Fibroblast of skin of left quadriceps (primary cell): ENCODE measurements at places on chromosomes 5 and 9.

DNA sequence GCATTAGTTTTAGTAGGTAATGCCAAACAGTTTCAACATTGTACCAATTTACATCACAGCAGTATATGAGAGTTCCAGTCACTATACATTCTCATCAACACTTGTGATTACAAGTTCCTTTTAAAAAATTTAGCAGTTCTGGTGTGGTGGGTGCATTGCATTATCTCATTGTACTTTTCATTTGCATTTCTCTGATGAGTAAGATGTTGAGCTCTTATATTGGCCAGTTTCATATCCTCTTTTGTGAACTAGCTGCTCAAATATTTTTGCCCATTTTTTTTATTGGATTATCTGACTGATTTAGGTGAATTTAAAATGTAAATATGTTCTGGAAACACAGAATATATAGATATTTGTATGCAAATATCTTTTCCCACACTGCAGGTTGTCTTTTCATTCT is 160.9 kb upstream of the NR3C1 start:
- no peak for DNase-seq

GRCh38 chr5:107876261-107876660 is 205.5 kb upstream of the EFNA5 start:
- DNase-seq: no peak

GRCh38 chr5:32526810-32527209 is 58.5 kb upstream of the SUB1 start:
- DNase-seq: no peak

DNA sequence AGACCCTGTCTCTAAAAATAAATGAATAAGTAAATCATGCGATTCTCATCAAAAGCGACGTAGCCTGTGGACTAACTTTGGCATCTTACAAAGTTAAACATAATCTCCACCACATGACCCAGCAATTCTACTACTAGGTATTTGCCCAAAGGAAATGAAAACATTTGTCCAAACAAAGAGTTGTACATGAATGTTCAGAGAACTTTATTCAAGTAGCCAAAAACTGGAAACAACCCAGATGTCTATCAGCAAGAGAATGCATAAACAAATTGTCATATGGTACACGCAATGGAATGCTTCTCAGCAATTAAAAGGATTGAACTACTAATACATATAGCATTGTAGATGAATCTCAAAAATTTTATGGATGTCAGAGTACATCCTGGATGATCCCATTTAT is 82.6 kb downstream of the ADRB2 start:
- peak; percentile 78 for DNase-seq

GRCh38 chr5:139137697-139138096 is 60.5 kb downstream of the SIL1 start:
- DNase-seq: no peak

DNA sequence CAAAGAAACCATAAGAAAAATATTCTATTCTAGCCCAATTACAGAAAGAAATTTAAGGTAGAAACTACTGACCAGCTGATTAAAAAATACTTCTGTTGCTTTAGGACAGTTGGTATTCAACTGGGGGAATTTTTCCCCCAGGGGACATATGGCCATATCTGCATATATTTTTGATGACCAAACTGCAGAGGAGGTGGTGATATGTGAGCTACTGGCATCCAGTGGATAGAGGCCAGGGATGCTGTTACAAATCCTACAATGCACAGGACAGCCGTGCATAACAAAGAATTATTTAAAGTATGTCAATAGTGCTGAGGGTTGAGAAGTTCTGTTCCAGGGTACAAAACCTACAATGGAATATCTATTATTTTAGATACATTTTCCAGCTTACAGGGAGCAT is 24.0 kb downstream of the ZFR start:
- DNase-seq: no peak

- DNase-seq: no peak
Observed at GRCh38 chr5:132663771-132664695, 6.1 kb downstream of the IL13 start.

- no peak for DNase-seq
Observed at GRCh38 chr9:89532944-89533343, 35.0 kb upstream of the SEMA4D start.

GRCh38 chr5:103010168-103010567 is 109.8 kb downstream of the GIN1 start:
- DNase-seq: no peak

- DNase-seq: no peak
Observed at GRCh38 chr5:72558046-72558336, 50.8 kb upstream of the ZNF366 start.

DNA sequence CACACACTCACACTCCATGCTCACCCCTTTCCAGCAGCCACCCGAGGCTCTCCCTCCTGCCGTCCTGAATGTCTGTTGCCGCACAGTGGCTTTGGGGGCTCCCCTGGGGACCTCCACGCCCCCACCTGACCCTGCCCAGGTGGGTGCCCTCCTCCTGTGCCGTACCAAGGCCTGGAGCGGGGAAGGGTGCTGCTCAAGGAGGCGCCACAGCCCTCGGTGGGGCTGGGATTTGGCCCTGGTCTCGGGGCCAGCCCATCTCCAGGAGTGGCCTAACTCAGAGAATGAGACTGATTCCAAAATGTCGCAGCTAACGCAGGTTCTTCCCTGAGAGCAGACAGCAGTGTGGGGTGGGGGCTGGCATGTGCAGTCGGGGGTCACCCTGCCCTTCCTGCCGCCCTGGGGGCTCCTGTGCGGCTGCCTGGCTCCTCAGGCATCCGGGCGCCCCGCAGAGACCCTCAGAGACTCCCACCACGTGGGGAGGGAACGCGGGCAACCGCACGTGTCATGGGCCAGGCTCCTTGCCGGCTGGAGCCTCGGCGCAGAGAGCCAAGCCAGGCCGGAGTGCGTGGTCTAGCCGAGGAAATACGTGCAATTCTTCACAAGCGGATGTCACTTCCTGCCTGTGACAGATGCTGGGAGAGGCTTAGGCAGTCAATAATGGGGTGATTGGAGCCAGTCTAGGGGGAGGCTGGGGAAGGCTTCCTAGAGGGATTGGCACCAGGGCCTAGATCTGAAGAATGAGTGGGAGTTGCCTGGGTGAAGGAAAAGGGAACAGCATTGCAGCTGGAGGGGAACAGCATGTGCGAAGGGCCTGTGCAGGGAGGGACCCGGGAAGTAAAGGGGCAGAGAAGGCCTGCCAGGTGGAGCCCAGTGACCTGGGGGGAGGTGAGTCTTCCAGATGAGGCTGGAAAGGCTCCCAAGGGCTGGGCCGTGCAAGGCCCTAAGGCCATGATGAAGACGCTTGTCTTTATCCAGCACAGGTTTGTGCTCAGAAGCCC is 44.1 kb downstream of the C9orf50 start:
- peak; percentile 61 for DNase-seq

GRCh38 chr9:88781628-88782391 is 209.5 kb upstream of the S1PR3 start:
- DNase-seq: peak; percentile 46

DNA sequence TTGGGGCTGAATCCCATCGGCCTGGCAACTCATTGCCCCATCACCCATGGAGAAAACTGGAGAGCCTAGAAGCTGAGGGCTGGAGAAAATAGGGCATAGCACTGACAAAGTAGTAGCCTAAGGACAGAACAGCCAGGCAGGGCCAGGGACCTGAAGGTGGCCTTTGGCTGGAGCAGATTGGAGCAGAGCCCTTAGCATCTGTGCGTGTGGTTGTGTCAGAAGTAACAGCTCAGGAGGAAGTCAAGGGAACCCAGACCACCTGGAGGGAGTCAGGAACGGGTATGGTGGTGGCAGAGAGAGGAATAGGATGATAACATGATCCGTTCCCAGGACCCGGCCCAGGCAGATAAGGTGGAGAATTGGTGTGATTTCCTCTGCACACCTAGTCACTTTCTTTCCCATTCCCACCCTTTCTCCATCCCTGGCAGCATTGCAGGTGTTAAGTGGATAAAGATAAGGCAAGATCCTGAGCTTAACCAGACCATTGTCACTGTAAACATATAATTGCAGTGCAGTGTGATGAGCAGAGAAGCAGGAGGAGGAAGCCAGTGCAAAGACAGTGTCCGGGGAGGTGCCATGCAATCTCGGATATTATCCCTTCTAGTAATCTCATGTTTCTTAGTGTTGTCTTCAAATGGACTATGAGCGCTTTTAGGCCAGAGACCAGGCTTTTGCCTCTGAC is 67.0 kb downstream of the NDFIP1 start:
- no peak for DNase-seq

DNA sequence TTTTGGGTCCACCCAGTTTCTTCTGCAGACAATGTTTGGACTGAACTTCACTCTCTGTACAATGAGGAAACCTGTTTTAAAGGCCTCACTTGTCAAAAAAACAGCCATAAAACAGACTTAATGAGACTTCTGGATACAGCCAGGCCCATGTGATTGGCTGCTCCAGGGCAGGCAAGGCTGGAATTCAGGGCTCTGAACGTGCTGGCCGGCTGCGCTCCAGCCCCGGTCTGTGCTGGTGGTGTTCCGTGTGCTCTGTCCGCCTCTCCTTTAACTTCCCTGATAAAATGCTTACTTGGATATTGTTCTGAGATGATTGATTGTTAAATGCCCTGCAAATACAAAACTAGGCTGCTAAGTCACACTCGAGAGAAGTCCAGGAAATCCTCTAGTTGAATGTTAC is 131.2 kb upstream of the KLF4 start:
- no peak for DNase-seq

GRCh38 chr5:179233909-179234562 is 111.2 kb downstream of the ADAMTS2 start:
- DNase-seq: no peak

DNA sequence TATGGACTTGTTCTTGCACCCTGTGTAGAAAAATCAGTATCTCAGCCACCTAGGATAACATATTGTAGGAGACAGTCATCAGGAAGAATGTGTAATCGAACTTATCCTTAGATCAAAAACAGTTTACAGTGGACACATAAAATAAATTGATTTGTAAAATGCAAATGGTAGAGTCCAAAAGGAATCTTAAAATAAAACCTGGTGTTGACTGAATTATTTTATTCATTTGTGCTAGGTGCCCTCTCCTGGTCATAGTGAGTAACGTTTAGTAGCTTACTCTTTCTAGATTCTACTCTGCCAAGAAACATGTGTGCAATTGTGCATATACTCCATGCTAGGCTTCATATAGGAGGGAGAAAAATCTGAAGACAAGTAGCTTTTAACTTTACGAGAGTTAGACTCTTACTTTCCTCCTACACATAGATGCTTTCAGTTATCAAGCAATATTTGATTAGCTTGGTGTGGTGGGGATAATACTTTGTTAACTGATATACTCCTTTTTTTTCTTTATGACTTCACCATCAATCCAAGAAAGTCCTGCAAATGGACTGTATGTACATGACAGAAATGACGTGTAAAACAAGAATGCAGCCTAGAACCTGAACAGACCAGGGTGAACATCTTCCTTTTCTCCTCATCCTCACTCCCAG is 23.7 kb upstream of the LOX start:
- DNase-seq: peak; percentile 63

DNA sequence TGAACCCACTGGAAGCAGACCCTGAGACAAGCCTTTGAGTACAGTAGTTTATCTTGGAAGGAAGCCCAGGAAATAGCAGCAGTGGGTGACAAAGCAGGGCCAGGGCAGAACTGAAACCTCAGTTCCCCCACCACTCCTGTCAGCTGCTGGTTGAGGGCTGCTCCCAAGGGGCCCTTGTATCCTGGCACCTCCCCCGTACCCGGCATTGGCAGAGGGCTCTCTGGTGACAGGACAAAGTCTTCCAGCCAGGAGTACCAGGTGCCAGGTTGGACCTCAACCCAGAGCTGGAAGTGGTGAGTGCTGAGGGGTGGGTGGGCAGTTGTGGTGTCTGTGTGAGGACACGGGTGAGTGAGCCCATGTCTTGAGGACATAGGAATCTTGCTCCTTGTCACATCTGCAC is 123.3 kb downstream of the PHF2 start:
- DNase-seq: no peak

- no peak for DNase-seq
Observed at GRCh38 chr5:96243862-96244261, 189.2 kb downstream of the PCSK1 start.
